Forelimb muscle (tissue), 1 donor: ENCODE measurements at places on chromosomes 1 and 21. TPM values are rescaled to one million over a fixed set of nuclear protein-coding genes. Genes with fewer than 3 reads are reported as not detected.

PGLYRP4 gene
- polyA plus RNA-seq = not detected

DNA sequence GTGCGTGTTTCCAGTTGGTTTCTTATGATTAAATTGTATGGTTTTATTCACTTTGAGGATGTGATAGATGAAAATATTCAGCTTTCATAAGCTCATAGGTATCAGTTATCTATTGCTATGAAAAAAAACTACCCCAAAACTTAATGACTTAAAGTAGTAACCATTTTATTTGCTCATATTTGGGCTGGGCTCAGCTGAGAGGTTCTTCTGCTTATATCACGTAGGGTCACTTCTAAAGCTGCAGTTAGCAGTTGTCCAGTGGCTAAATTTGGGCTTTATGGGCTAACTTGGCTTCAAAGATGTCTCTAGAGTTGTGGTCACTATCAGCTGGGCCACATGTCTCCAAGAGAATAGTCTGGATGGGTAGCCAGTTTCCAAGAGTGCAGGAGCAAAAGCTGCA, 206.4 kb upstream of the LYPLAL1 start:
- no peak for DNase-seq

- no peak for DNase-seq
These were observed 5.6 kb downstream of the AHCTF1 start for GRCh38 chr1:246925997-246926626.

GRCh38 chr1:186873687-186874086, 44.9 kb downstream of the PLA2G4A start:
- DNase-seq = no peak

GRCh38 chr1:90339811-90340210, 344.9 kb downstream of the ZNF326 start:
- DNase-seq = no peak

NBPF6 gene
- polyA plus RNA-seq = not detected

- DNase-seq = no peak
These were observed 19.2 kb downstream of the SLC19A2 start for GRCh38 chr1:169466259-169467230.

C1orf141 gene
- polyA plus RNA-seq = not detected

TTLL10 gene
- 0.35 TPM for polyA plus RNA-seq

GRCh38 chr1:18100491-18101063, 7.0 kb upstream of the IGSF21 start:
- peak; percentile 34 for DNase-seq

DNA sequence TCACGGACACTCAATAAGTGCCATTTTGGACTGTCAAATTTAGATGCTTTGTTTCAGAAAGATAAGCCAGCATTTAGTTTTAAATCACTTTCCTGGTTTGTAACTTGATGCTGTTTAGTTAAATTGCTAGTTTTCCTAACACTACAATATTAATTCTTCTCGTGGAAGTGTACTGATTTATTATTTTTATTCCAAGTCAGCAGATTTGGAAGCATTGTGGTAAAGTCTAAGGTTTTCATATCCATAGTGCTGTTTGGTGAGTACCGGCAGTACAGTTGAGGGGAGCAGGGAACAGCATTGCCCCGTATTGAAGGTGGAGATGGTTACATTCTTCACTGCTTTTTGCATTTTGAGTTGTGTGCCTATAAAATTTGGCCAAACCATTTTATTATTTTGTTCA, 36.3 kb downstream of the S100B start:
- DNase-seq = no peak

GRCh38 chr1:11984121-11984520, 3.9 kb downstream of the MFN2 start:
- no peak for DNase-seq

DNA sequence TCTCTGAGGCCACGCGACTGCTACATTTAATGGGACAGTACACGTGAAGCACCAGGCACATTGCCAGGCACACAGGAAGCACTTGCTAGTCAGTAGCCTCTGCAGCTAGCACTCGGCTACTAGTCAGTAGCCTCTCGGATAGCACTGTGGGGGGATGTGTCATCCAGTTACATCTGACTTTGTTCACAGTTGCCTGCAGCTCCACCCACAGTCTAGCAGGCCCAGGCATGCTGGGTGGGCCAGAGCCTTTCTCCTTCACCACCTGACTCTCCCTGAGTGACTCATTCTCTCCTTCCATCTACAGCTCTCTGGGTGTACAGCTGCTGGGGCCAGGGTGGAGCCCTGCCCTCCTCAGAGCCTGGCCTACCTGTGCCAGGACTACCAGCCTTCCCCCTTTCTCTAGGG, 51.5 kb downstream of the PTPRF start:
- DNase-seq = no peak

- no peak for DNase-seq
These were observed 72.3 kb downstream of the GALNT2 start for GRCh38 chr1:230139315-230139714.

DNA sequence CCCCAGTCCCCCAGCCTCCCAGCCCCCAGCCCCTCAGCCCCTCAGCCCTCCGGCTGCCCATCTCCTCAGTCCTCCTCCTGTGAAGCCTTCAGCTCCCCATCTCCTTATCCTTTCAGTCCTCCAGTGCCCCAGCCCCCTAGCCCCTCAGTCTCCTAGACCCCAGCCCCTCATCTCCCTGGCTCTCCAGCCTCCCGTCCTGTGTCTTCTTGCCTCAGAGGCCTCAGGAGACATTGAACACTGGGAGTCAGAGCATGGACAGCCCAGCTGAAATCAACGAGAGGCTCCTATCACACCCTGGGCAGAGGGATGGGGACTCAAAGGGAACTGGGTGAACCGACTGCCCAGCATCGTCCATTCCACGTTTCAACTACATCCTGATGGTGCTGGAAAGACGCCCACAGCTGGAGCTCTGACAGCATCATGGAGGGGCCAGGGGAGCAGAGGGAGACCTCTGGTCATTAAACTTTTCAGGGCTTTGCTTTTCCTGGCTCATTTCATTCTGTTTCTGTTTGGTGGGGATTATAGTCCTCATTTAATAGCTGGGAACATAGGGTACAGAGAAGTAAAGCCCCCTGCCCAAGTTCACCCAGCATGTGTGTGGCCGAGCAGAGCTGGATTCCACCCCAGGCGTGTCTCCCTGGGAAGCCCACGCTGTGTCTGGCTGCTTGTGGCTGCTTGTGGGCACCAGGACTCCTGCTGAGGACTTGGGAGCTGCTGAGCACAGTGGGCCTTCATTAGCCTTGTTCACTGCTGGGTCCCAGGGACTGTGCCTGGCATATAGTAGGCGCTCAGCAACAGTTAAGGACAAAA, 396.7 kb downstream of the PTPRU start:
- no peak for DNase-seq

DNA sequence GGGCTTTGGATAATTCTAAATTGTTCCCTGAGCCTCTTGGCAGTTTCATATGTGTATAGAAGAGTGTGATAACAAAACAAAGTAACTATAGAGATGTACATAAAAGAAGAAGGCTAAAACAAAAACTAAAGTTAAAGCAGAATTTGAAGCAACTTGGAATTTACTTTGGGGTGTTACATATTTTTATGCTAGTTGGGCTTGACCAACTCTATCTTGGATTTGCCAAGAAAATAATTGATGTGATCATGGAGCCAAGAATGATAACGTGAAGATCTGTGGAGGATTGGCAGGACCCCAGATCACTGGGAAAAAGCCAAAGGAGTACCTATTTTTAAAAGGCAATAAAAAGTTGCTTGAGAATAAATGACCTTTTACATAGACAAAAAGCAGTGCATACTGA, 206.9 kb downstream of the LMO4 start:
- no peak for DNase-seq

DNA sequence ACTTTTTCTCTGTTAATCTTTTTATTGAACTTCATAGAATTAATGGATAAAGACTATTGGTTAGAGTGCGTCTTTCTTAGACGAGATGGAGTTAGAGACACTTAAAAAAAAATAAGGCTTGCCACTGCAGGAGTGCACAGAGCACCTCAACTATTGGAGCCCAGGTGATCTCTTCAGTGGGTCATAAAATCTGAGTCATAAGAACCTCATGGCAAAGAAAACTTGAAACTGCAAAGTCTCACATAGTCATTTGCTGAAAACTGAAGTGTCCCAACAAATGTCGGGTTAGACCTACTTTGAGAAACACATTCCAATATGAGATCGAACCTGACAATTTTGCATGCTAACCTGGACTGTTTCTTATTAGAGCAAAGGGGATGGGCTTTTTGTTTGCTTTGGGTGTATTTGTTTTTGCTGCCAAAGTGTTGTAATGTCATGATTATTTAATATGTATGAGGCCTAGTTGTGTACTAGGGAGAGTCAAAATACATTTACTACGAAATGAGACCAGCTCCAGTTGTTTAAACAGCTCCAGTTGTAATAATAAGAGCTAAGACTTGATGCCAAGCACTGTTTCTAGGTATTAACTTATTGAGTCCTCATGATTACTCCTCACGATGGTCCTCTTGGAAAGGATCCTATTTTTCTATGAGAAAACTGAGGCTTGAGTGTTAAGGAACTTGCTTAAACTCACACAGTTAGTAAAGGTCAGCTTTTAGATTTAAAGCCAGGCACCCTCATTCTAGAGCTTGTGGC, 65.1 kb downstream of the DDR2 start:
- DNase-seq = no peak
